ENCODE measurements at places on chromosomes 5 and 9. TPM values are rescaled to one million over a fixed set of nuclear protein-coding genes. Genes with fewer than 3 reads are reported as not detected.

The TRIM7 gene
- total RNA-seq = 2.3 TPM

The GARNL3 gene
- total RNA-seq = 2.5 TPM

The MED10 gene
- 58.8 TPM for total RNA-seq

The OR13F1 gene
- total RNA-seq = not detected

The SURF2 gene
- total RNA-seq = 35.2 TPM

The MEGF9 gene
- total RNA-seq = 6.9 TPM

The SHB gene
- 1.8 TPM for total RNA-seq

The PLAC8L1 gene
- total RNA-seq = 0.53 TPM

The CREB3 gene
- 38.6 TPM for total RNA-seq

The SLCO6A1 gene
- not detected for total RNA-seq

DNA sequence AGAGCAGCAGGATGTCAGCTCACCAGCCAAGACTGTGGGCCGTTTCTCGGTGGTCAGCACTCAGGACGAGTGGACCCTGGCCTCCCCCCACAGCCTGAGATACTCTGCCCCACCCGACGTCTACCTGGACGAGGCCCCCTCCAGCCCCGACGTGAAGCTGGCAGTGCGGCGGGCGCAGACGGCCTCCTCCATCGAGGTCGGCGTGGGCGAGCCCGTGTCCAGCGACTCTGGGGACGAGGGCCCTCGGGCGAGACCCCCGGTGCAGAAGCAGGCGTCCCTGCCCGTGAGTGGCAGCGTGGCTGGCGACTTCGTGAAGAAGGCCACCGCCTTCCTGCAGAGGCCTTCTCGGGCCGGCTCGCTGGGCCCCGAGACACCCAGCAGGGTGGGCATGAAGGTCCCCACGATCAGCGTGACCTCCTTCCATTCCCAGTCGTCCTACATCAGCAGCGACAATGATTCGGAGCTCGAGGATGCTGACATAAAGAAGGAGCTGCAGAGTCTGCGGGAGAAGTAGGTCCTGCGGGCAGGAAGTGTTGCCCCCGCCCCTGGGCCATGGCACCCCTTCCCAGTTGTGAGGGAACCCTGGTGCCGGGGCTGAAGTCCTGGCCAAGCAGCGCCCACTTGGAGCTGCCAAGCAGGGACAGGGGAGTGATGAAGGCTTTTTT, 108.9 kb downstream of the WNK2 start:
- no peak overlapping the region for H3K4me3 ChIP-seq
- no peaks in the 10 kb centered on the region for H3K36me3 ChIP-seq
- no peaks in the 10 kb centered on the region for H3K4me1 ChIP-seq
- H3K27me3 ChIP-seq = no peaks in the 10 kb centered on the region

DNA sequence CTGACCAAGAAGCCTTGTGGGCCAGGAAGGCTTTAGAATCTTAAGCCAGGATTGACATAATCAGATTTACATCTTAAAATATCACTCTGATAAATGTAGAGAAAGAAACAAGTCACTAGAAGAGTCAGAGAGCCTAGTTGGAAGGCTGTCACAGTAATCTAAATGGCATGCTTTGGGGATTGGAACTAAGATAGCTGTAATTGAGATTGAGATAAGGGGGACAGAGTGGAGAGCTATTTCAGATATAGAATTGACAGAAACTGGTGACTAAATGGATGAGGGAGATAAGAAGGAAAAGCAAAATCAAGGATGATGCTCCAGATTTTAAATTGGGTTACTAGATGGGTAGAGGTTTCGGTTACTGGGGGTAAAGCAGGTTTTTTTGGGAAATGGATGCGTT, 100.5 kb downstream of the XRCC4 start:
- H3K27me3 ChIP-seq = no peaks in the 10 kb centered on the region
- H3K4me3 ChIP-seq = no peak overlapping the region
- no peaks in the 10 kb centered on the region for H3K4me1 ChIP-seq

- no peak overlapping the region for H3K4me3 ChIP-seq
- H3K27ac ChIP-seq = no peak overlapping the region
- peaks cover 39% of the 10 kb centered on the region for H3K4me1 ChIP-seq
- H3K27me3 ChIP-seq = no peaks in the 10 kb centered on the region
These were observed 2.1 kb upstream of the TRMO start for GRCh38 chr9:97924386-97924785.

GRCh38 chr5:40171971-40172370, 507.7 kb upstream of the PTGER4 start:
- no peak overlapping the region for H3K4me3 ChIP-seq
- H3K27ac ChIP-seq = no peak overlapping the region
- no peaks in the 10 kb centered on the region for H3K27me3 ChIP-seq
- no peaks in the 10 kb centered on the region for H3K4me1 ChIP-seq

- no peak overlapping the region for H3K4me3 ChIP-seq
- no peaks in the 10 kb centered on the region for H3K4me1 ChIP-seq
- no peaks in the 10 kb centered on the region for H3K27me3 ChIP-seq
- H3K27ac ChIP-seq = no peak overlapping the region
- DNase-seq = no peak
These were observed 13.4 kb downstream of the SLIT3 start for GRCh38 chr5:169287529-169287928.

- H3K4me1 ChIP-seq = no peaks in the 10 kb centered on the region
- H3K27ac ChIP-seq = no peak overlapping the region
- H3K27me3 ChIP-seq = no peaks in the 10 kb centered on the region
- no peak for DNase-seq
These were observed 228.7 kb downstream of the TUSC1 start for GRCh38 chr9:25449503-25449902.

- H3K36me3 ChIP-seq = no peaks in the 10 kb centered on the region
- no peaks in the 10 kb centered on the region for H3K27me3 ChIP-seq
- H3K4me3 ChIP-seq = no peak overlapping the region
These were observed 28.0 kb upstream of the ERAP1 start for GRCh38 chr5:96835791-96836191.

GRCh38 chr9:84758817-84759216, 89.3 kb downstream of the NTRK2 start:
- H3K27me3 ChIP-seq = peaks cover 2% of the 10 kb centered on the region
- no peak overlapping the region for H3K4me3 ChIP-seq
- H3K36me3 ChIP-seq = no peaks in the 10 kb centered on the region
- H3K4me1 ChIP-seq = no peaks in the 10 kb centered on the region
- H3K27ac ChIP-seq = no peak overlapping the region

GRCh38 chr5:106699198-106699597, 971.5 kb downstream of the EFNA5 start:
- no peaks in the 10 kb centered on the region for H3K27me3 ChIP-seq
- H3K36me3 ChIP-seq = no peaks in the 10 kb centered on the region
- no peak for DNase-seq
- no peak overlapping the region for H3K27ac ChIP-seq

GRCh38 chr5:11801061-11801460, 103.2 kb downstream of the CTNND2 start:
- no peaks in the 10 kb centered on the region for H3K27me3 ChIP-seq
- no peaks in the 10 kb centered on the region for H3K4me1 ChIP-seq
- H3K36me3 ChIP-seq = no peaks in the 10 kb centered on the region
- DNase-seq = no peak

- no peaks in the 10 kb centered on the region for H3K27me3 ChIP-seq
- DNase-seq = no peak
- H3K4me1 ChIP-seq = peaks cover 72% of the 10 kb centered on the region
- H3K36me3 ChIP-seq = no peaks in the 10 kb centered on the region
- H3K27ac ChIP-seq = peak overlapping the region; percentile 34
- peak overlapping the region; percentile 0 for H3K4me3 ChIP-seq
These were observed 45.3 kb downstream of the SLC22A5 start for GRCh38 chr5:132414634-132415378.

GRCh38 chr9:91547081-91547480, 123.4 kb upstream of the NFIL3 start:
- H3K27me3 ChIP-seq = no peaks in the 10 kb centered on the region
- no peak for DNase-seq
- no peak overlapping the region for H3K4me3 ChIP-seq
- no peaks in the 10 kb centered on the region for H3K4me1 ChIP-seq

DNA sequence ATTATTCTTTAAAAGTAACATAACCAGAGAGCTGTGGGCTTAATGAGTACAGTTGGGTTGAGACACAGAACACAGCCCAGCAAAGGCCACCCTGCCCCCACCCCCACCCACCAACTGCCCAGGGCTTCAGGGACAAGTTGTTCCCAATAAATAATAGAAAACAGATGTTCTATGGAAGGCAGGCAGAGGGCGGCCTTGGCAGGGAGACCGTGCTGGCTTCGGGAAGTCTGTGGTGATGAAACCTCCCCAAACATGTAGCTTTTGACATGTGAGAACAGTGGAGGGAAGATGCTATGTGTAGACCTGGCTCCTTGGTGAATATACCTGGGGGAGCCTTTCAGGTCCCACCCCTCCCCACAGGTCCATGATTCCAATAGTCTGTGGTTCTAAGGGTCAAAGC, 10.0 kb downstream of the TRAF1 start:
- no peak for DNase-seq
- H3K36me3 ChIP-seq = peaks cover 55% of the 10 kb centered on the region
- H3K27me3 ChIP-seq = no peaks in the 10 kb centered on the region
- H3K27ac ChIP-seq = no peak overlapping the region
- H3K4me3 ChIP-seq = no peak overlapping the region

DNA sequence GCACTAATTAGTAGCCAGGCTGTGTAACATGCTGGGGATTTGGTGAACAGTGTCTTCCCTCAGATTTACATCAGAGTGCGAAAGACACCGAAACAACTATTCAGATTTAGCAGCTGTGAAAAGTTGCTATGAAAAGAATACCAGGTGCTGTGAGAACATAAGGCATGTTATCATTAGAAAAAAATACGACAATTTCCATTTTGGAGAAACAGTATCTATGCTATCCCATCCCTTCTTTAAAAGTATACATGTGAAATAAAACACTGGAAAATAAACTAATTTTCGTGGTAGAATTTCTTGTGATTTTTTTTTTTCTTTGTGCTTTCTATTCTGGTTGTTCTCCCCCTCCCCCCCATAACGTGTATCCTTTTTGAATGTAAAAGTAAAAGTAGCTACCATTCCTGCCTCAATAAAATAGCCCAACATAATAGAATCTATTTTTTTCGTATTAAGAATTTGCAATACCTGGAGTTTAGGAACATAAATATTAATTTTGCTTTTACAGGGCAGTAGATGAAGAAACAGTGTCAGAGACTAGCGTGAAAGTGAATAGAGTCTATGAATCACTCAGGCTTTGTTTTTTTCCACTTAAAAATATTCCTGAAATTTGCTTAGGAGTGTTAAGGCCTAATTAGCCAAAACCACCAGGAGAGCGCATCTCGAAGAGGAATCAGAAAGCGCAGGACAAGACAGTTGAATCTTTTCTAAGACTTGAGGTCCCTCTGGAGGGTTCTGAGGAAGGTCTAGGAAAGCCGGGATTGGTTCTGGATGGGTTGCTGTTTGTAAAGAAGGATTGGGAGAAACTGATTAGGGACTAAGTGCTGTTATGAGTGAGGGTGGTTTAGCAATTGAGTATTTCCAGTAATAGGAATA, 813 bp upstream of the SLU7 start:
- peaks cover 42% of the 10 kb centered on the region for H3K4me1 ChIP-seq
- H3K36me3 ChIP-seq = peaks cover 7% of the 10 kb centered on the region
- H3K27ac ChIP-seq = peak overlapping the region; percentile 91
- no peak for DNase-seq
- H3K27me3 ChIP-seq = no peaks in the 10 kb centered on the region

DNA sequence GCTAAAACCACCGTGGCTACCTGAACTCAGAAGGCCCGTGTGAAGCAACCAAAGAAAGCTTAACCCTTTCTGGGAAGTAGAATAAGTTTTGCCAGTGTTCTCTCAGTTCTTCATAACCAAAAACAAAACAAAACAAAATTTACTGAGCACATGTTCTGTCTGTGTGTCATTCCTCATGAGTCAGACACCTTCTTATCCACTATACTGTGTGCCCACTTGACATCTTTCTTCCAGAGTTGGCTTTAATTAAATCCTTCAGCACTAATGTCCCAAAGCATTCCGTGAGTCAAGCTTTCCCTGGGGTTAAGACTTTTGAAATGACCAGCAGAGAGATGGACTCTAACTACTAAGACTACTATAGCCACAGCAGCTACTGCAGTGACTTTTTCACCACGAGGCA, 61.3 kb downstream of the GLIS3 start:
- H3K4me1 ChIP-seq = peaks cover 26% of the 10 kb centered on the region
- H3K36me3 ChIP-seq = no peaks in the 10 kb centered on the region
- DNase-seq = no peak
- no peak overlapping the region for H3K27ac ChIP-seq

DNA sequence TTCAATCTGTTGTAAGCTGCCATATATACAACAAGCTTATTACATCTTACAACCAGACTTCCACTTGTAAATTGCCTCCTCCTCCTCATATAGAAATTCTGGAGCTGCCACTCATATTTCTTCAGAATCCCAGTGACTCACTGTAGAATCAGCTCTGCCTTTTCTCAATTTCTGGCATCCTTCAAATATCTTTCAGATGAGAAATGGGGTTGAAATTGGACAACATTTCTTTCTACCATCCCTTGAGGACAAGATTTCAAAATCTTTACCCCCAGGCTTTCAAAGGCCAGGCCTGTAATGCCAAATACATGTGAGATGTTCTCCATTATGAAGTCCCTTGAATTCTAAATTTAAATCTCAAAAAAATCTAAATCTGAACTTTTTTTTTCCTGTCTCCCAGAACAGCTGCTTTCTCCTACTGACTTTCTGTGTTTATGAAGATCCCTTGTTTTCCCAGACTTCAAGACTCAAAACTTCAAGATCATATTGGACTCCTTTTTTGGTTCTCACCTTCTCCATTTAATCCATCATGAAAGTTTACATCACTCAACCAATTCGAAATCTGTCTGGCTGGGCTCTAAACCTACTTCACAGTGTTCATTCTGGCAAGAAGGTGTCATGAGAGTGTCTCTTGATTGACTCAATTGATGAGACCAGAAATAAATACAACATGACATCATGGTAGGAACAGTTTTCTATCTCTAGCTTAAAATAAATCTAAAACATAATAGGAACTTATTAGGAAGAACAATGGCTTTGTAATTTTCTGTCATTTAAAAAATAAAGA, 109.8 kb downstream of the HMHB1 start:
- no peak overlapping the region for H3K4me3 ChIP-seq
- no peaks in the 10 kb centered on the region for H3K27me3 ChIP-seq
- H3K4me1 ChIP-seq = no peaks in the 10 kb centered on the region
- H3K27ac ChIP-seq = no peak overlapping the region

Measured in CD8-positive, alpha-beta memory T cell (primary cell).